ENCODE measurements at places on chromosomes 1 and 21.

GRCh38 chr1:12146343-12147112 lies 20.3 kb upstream of the TNFRSF1B start:
- no peak for DNase-seq

DNA sequence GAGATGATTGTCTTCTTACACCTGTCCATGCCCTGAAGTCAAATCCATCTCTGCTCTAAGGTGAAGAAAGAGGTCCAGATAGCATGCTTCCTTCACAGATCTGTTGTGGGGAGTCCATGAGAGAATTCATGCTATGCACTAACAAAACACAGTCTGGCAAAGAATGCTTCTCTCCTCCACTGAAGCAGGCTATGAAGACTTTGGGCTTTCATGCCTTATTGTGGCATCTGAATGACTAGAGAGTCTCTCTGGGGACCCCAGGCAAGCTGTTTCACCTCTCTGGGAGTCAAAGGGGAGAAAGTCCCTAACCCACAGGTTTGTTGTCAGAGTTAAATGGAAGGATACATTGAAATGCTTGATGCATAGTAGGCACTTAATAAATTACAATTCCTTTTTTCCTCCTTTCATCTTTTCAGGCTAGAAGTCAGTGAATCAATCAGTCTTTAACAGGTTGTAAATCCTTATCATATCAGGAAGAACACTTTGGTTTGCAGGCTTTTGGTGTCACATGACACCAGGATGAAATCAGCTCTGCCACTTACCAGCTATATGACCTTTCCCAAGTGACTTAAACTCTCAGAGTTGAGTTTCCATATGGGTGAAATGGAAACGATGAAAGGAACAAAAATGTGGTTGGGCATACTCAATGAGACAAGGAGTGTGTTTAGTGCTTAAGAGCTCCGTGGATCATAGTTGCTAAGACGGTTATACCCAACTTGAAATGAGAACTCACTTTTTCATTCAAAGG lies 200.1 kb upstream of the DAB1 start:
- no peak for DNase-seq

DNA sequence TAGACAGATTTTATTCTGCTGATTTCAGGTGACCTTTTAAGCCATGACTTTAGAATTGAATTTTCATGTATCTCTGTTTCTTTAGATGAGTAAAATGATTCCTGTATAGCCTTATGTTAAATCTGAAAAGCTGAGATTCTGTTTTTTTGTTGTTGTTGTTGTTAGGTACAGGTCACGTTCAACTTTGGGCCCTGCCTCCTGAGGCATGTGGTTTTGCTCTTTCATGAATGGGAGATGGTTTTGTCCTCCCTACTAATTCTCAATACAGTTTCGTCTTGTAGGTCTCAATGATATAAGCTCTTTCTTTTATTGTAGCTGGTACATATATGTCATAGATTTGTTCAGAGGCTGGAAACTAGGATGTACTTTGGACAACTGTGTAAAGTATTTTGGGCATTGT lies 79.6 kb downstream of the CDC14A start:
- no peak for DNase-seq

- peak; percentile 59 for DNase-seq
Measured at GRCh38 chr1:62082456-62083363, 111.9 kb upstream of the L1TD1 start.

DNA sequence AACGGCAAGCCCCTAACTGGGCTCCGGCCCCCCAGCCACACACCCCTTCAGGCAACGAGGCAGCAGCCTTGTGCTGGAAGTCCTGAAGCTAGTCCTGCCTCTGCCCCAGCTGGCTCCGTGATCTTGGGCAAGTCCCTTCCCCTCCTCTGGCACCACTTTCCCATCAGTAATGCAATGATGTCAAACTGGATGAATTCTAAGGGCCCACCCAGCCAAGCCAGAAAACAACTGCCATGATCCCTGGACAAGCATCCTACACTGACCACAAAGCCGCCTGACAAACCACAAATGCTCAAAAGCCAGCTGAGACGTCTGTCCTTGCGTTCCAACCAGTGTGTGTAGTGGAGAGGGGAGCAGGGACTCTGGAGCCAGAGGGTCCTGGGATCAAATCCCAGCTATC lies 26.8 kb downstream of the IFFO2 start:
- no peak for DNase-seq

- no peak for DNase-seq
Measured at GRCh38 chr1:208934933-208935332, 648.6 kb upstream of the CAMK1G start.

DNA sequence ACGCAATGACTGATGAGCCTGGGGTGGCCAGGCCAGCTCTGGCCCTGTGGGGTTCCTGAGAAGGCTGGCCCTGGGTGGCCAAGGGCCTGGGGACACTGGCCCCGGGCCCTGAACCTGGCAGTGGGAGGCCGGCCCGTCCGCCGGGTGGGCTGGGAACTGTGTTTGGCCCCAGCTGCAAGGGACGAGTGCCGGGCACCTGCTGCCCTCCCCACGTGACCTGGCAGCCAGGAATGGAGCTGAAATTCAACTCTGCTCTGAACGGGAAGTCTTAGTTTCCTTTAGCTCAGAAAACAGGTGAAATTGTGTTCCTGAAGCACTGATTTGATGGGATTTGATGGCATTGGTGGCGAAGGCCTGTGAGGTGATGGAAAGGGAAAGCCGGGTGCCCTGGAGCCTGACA lies 8.2 kb upstream of the TTLL10 start:
- DNase-seq = no peak

GRCh38 chr1:235632506-235633401 lies 16.8 kb downstream of the GNG4 start:
- no peak for DNase-seq
